ENCODE measurements at places on chromosomes 4 and X.
A peak's percentile ranks its signal among the peaks of the same experiment; 100 is the strongest.

DNA sequence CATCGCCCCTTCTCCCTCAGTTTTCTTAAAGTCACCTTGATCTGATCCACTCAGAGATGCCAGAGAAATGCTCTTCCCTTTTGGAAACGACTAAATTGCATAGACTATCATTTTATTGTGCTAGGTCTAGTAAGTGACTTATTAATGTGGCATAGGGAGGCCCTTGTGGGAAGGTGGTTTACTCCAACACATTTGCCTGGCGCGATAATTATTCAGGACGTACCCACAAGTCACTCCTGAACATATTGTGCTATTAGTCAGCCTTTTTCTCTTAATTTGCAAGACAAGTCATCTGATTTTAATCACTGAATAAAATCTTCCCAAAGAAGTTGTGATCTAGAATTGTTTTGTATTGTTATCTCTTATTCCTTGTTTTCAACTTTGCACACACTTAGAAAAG is 7.6 kb downstream of the ENPEP start:
- DNase-seq = no peak

DNA sequence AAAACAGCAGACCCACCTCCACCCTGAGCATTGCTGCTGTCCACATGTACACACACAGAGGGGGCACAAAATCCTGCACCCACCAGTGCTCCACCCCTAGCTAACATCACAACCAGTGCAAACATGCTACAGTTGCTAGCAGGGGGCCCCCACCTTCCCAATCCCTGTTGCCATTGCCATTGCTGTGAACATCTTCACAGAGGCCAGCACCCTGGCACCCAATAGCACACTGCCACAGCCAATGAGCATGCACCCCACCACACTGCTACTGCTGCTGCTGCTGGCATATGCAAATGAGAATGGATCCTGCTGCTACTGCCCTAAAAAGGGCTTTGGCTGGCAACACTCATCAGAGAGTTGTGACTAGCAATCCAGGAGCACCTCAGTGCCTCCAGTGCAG is 1061.9 kb downstream of the ARAP2 start:
- DNase-seq = no peak

DNA sequence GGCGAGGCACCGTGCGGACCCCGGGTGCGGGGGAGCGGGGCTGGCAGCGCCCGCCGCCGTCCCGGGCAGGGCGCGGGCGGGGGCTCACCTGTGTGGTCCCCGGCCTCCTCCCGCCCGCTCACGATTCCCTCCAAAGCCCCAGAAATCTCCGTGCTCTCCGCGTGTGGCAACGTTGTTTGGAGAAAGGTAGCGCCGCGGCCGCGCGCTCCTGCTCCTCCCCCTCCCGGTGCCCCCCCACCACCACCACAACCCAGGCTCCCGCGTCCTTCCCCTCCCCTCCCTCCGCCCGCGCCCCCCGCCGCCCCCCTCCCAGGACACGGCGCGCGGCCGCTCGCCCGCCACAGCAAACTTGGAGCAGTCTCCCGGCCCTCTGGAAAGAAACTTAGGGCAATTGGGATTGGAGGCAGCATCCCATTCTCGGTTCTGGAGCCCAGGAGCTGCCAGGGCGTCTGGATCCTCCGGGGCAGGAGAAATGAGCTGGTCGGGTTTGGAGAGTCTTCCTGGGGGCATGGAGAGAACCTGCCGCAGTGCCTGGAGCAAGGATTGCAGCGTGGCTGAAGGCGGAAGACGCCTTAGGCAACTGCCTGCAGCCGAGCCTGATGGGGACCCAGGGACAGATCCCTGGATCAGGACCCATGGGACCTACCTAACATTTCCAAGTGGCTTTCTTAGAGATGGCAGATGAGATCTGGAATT is 855 bp downstream of the KLF3 start:
- DNase-seq = no peak

GRCh38 chr4:184992422-184992821 is 25.9 kb upstream of the HELT start:
- DNase-seq = no peak

DNA sequence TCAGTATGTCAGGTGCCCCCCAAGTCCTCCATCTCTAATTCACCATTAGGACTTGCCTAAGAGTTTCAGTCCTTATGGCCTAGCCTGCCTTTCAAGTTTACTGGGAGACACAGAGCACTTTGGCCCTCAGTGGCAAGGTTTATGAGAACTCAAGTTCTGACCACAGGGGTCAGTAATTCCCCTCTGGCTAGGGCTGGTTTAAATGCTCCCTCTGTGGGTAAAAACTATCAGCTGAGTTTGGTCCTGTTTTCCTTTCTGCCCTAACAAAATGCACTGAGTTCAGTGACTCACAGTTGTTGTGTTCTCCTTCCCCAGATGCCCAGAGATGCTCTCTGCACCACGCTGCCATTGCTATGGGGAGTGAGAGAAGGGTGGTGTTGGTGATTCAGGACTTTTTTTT is 163.2 kb downstream of the RELL1 start:
- no peak for DNase-seq

- no peak for DNase-seq
Measured at GRCh38 chrX:10769696-10770619, 149.6 kb upstream of the MID1 start.

DNA sequence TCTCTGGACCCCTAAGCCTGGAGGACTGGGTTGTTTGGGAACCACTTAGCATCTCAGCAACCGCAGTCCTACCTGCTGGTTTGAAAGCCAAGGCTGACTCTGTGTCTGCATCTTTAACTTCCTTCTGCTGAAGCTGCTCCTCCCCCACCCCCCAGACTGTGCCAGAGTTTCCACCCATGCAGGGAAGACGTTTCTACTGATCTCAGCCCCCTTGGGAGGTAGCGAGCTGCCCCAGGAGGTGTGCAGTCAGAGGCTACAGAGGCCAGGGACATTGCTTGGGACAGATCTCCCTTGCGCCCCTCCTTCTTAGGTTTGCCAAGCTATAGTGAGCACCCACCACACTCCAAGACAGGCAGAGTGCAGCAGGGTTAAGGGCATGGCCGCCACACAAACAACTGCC is 4.7 kb upstream of the FATE1 start:
- DNase-seq = no peak

- peak; percentile 8 for DNase-seq
Measured at GRCh38 chr4:56757261-56757746, 64.2 kb downstream of the SPINK2 start.

DNA sequence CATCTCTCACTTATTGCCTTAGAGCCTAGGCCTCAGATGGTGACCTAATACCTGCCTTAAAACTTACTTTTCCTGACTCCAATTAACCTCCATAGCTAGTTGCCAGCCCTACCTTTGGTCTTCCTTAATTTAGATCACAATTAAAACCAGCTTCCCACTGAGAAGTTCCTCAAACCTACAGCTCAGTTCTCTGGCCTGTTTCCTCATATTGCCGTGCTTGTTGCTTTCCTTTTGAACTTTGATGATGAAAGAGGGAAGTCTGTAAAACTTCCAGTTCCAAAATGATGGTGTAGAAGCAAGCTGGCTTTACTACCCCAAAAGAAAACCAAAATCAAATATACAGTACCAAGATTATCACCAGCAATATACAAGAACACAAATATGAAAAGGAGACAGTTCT is 28.9 kb upstream of the CAMK2D start:
- no peak for DNase-seq

GRCh38 chrX:120274145-120274544 is 23.5 kb downstream of the ZBTB33 start:
- DNase-seq = no peak

GRCh38 chr4:112343330-112344080 is 46.3 kb downstream of the ALPK1 start:
- DNase-seq = no peak

DNA sequence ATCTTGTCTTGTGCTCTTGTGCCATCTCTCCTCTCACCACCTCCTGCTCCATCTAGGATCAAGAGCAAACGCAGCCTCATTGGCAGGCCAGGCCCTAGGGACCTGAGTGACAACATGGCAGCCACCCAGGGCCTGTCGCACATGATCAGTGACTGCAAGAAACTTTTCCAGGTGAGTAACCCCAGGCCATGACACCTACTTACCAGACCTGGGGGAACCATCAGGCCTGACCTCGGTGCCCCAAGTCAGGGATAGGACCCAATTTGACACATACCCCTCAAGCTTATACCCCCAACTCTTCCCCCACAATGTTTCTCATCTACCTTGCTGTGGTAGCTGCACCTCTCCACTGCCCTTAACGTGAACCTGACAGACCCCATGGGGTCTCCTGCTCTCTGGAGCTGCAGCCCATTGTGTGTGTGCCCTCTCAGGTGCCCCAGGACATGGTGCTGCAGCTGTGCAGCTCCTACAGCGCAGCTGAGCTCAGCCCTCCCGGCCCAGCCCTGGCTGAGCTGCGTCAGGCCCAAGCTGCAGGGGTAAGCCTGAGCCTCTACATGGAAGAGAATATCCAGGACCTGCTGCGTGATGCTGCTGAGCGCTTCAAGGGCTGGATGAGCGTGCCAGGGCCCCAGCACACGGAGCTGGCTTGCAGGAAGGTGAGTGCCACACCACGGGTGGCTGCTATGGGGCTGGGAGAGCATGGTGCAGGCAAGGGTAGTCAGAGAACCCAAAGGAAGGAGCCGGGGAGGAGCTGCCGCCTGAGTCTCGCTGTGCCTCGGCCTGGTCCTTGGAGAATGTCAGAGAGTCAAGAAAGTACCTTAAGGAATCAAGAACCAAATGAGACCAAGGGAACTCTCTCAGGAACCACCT is 74.8 kb downstream of the STARD8 start:
- DNase-seq = no peak

DNA sequence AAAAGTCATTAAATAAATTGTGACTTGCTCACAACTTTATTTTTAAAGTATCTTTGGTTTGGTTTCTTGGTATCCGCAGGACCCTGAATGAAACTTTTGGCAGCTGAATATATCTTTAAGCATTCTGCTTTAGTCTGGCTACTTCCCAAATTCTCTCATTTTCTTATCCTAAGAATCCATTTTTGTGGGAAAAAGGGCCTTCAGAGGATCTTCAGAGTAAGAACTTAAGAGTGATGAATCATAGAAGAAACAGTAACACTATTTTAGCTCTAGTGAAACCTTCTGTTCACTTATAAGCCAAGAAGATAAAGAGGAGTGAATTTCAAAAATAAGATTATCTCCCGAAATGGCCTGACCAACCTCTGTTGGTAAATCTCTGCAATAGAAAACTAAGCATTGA is 540.6 kb upstream of the MAGEB18 start:
- DNase-seq = no peak

- DNase-seq = no peak
Measured at GRCh38 chrX:154465601-154466000, 7.5 kb downstream of the PLXNA3 start.

DNA sequence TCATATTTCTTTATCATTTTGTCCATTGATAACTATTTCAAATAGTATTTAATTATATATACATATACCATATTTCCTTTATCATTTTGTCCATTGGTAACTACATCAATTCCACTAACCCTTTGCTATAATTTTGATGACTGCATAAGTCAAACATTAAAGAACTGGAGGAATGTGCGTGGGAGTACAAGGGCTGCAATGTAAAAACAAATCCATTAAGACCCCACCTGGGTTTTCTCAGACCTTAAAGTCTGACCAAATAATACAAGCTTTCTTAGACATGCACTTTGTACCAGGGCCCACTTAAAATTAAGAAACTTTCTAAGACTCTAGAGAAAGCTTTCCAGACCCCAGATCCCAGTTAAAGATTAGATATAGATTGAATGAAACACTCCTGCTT is 1622.4 kb upstream of the PCDH10 start:
- no peak for DNase-seq

GRCh38 chrX:79336869-79337815 is 30.0 kb downstream of the ITM2A start:
- no peak for DNase-seq

GRCh38 chr4:89482251-89482650 is 174.7 kb upstream of the GPRIN3 start:
- no peak for DNase-seq

DNA sequence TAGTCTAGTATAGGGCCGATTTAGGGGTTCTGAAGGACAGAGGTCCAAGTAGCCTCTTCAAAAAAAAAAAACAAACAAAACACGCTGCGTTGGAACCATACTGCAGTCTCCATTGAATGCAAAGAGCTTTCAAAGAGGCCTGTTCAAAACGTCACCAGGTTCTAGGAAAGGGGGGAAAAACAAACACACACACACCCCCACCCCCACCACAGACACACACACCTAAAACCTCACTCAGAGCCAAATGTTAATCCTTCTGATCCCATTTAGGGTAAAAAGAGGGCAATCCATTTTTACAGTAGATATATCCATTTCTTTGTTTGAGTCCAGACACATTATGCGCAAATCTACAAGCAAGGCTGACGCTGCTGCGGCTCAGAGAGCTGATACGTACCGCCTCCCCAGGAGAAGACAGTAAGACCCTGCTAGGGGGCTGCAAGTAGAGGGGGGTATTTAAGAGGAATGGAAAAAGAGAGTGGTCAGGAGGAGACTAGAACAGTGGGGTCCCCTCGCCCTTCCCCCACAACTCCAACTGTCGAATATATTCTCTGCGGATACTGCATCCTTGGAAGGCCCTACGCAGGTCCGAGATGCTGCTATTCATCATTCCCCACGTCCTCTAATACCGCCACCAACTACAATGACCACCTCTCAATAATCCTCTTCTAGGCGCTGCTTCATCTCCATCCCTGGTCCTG is 1.3 kb downstream of the NKRF start:
- DNase-seq = no peak

GRCh38 chrX:24023972-24024669 is 2.9 kb downstream of the KLHL15 start:
- DNase-seq = no peak

DNA sequence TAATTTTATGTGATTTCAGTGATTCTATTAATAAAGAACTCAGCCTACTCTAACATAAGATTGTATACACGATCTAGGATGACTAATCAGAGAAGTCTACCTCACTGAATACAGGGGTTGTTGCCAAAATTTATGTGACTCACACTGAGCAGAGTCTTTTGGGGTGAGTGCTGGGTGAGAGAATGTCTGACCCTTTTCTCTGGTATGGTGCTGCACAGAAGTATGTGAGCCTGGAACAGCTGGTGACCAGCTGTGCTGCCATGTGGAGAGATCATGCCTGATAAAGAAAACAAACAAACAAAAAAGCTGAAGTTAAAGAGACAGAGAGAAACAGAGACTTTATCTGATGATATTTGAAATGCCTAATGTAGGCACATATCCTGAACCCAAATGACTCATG is 618.1 kb upstream of the GRIA3 start:
- no peak for DNase-seq

All from GM19239 (cell line).